Stimulated activated CD4-positive, alpha-beta T cell treated with anti-CD3 and anti-CD28 coated beads, Interleukin-4, amount 100 ng/mL, for 48 hours (primary cell): ENCODE measurements at places on chromosomes 3 and 15.
A peak's percentile ranks its signal among the peaks of the same experiment; 100 is the strongest.

DNA sequence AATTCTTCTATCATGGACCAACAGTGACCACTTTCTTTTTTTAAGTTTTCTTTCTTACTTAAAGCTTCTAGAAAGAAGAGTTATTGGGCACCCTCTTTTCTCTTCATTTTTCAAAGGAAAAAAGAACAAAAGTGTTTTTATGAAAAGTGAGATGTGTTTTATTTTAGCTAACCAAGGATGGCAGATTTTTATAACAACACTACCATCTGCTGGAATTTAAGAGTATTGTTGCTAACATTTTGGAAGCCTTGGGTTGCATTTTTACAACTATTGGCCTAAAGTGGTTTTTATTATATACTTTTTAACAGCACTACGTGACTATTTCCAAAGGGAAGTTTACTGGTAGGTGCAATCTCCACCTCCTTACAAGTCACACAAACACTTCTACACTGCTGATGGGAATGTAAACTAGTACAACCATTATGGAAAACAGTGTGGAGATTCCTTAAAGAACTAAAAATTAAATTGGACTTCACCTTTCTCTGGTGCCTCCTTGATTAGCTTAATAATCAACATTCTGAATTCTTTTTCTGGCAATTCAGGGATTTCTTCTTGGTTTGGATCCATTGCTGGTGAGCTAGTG lies 237.7 kb upstream of the AGTR1 start:
- DNase-seq, result no peak

DNA sequence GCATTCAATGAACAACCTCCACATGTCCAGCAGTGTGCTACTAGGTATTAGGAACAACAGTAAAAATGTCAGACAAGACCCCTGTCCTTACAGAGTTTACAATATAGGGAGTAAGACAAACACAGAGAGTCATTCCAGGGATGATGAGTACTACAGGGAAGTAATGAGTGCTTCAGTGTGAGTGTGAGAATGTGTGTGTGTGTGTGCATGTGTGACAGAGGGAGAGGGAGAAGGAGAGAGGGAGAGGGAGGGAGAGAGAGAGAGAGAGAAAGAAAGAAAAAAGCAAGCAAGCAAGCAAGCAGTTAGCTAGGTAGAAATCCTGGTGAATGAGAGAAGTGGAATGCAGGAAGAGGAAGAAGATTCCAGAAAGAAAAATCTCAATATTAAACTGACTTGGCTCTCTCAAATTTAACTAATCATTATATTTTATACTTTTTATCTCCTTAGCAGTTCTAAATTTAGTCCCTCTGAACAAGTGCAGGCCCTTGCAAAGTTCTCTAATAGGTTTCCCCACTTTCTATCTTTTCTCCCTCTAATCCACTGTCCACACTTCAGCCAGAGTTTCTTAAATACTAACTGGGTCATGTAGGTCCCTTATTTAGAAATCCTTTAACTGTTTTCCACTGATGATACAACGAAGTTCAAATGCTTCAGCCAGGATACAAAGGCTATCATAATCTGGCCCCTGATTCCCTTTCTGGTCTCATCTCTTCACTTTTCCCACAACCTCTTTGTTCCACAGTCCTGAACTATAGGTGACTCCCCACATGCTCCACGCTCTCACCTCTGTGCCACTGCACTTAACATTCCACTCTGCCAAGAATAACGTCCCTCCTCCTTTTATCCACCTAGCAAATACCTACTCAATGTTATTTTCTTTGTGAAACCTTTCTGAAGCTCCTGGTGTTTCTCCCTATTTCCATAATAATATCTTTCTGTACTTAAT lies 10.3 kb downstream of the DCBLD2 start:
- DNase-seq, result no peak

GRCh38 chr15:60362321-60363086 lies 35.3 kb downstream of the ANXA2 start:
- DNase-seq, result peak; percentile 44

DNA sequence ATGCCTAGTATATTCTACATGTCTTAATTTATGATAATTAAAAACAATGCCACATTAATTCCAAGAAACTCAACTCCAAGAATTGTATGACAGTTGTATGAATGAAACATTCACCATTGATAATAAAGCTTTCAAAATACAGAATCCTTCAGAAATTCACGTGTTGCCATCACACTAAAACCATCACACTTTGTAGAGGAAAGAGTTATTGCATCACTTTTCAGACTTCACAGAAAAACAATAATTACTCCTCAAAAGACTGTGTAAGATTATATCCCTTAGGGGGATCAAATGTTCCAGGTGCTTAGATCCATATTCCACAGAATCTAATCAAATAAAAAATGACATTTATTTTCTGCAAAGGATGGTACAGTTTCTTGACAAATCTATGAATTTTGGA lies 85.0 kb downstream of the OSBPL10 start:
- DNase-seq, result no peak

- no peak for DNase-seq
These were observed 56.9 kb downstream of the FLNB start for GRCh38 chr3:58064923-58065638.

DNA sequence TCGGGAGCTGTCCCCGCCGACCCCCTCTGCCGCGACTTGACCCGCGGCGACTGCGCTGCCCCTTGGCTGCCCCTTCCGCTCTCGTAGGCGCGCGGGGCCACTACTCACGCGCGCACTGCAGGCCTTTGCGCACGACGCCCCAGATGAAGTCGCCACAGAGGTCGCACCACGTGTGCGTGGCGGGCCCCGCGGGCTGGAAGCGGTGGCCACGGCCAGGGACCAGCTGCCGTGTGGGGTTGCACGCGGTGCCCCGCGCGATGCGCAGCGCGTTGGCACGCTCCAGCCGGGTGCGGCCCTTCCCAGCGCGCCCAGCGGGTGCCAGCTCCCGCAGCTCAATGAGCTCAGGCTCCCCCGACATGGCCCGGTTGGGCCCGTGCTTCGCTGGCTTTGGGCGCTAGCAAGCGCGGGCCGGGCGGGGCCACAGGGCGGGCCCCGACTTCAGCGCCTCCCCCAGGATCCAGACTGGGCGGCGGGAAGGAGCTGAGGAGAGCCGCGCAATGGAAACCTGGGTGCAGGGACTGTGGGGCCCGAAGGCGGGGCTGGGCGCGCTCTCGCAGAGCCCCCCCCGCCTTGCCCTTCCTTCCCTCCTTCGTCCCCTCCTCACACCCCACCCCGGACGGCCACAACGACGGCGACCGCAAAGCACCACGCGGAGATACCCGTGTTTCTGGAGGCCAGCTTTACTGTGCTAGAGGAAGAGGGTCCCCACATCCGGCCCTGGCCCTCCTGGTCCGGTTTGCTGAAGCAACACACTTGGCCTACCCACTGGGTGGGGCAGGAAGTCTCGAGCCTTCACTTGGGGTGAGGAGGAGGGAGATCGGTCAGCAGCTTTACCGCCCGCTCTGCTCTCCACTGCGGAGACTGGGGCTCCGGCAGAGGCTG lies at the start of gene RASSF1:
Gene RASSF1 (minus strand): TSS at position 389 of the 882 bp plus-strand sequence. CDS start 31 bp downstream, at position 358.
- peak; percentile 79 for DNase-seq

DNA sequence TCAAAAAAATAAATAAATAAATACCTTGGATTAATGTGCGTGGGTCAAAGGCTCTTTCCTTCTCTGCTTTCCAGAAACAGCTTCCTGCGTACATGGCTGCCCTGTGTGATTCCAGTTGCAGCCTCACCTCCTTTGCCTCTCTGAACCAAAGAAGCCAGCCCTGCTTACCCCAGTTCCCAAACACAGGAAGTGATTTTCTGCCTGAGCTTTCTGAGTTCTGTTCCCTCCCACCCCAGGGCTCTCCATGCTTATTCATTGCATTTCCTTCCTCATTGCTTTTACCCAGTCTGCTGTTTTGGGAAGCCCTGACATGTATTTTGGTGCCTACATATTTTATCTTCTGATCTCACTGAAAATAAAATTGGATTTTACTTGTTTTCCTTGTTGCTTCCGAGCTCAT lies 15.4 kb downstream of the ZSCAN2 start:
- no peak for DNase-seq

- DNase-seq, result no peak
These were observed 3.0 kb downstream of the ZNF770 start for GRCh38 chr15:34984889-34985630.

- DNase-seq, result no peak
These were observed 14.3 kb upstream of the SRP14 start for GRCh38 chr15:40053079-40053830.

GRCh38 chr15:62869116-62869515 lies 173.4 kb upstream of the TPM1 start:
- DNase-seq, result no peak

GRCh38 chr3:148697306-148698189 lies at the start of gene AGTR1:
AGTR1 (plus strand) TSS chr3:148697903; CDS start chr3:148741036, 43,133 bp downstream.
- no peak for DNase-seq

GRCh38 chr15:38878926-38879325 lies 314.3 kb upstream of the RASGRP1 start:
- DNase-seq, result no peak

DNA sequence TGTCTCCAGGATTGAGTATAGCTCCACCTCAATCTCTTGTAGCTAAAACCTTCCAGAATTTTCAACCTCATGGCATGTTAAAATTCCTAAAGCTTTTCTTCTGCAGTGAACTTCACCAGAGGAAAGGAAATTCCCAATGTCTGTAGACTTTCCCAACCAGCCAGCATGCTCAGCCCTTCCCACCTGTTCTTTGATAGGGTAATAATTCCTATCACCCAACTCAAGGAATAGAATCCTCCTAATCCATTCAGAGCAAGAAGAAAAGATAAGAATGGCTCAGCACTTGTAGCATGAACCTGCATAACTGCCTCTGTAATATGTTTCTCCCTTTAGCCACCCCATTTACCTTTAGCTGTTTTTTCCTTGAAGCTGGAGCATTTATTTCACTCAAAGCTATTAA lies 301.8 kb upstream of the GADL1 start:
- DNase-seq, result no peak

DNA sequence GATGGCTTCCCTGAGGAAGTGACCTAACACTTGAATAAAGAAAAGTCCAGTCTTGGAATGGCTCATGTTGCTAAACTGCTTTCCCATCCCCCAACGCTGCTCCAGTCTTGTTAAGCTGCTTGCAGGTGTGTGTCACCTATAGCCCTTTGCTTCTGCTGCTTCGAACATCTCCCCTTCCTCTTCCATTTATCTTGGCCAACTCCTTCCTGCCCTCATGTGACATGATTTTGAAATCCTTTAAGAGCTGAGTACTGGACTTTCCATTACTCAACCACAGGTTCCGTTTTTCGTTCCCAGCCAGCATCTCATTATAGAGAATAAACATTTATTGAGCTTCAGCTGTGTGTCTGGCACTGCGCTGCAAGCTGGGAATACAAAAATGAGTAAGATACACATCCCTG lies 1.7 kb downstream of the ATG7 start:
- DNase-seq, result no peak

DNA sequence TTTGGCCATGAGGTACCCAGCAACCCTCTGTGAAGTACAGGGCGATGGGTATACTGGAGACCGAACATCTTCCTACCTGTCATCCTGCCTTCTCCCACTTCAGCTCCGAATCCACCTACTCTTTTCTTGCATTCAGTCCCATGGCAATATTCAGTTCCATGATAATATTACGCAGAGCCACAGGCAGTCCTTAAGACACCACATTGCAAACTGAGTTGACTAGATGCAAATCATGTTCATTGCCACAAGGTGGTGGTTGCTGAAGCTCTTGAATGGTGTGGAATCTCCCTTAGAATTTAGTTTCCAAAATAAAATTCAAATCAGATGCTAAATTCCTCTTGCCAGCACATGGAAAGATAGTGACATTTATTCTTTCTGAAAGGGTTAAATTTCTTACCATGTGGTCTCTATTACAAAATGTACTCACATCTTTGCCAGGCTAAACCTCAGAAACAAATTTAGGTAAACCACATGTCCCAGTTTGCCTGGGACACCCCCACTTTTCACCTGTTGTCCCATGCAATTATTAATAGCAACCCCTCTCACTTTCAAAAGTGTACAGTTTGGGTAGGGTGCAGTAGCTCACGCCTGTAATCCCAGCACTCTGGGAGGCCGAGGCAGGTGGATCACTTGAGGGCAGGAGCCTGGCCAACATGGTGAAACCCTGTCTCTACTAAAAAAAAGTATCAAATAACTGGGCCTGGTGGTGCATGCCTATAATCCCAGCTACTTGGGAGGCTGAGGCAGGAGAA lies 1.7 kb upstream of the NME9 start:
- no peak for DNase-seq

- no peak for DNase-seq
These were observed 14.9 kb downstream of the SMAD3 start for GRCh38 chr15:67080118-67080899.

DNA sequence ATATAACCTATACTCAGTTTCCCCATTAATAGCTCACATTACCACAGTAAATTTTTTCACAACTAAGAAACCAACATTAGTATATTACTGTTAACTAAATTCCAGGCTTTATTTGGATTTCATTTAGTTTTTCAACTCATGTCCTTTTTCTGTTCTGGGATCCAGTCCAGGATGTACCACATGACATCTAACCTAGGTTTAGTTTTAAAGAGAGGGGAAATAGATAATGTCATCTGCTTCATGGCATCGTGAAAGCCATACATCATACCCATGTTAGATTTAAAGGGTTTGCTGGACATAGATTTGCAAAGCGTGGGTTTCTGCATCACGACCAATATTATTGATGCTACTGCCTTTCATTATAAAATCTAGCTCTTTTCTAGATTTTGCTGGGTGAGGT lies 33.2 kb upstream of the RPP14 start:
- no peak for DNase-seq

DNA sequence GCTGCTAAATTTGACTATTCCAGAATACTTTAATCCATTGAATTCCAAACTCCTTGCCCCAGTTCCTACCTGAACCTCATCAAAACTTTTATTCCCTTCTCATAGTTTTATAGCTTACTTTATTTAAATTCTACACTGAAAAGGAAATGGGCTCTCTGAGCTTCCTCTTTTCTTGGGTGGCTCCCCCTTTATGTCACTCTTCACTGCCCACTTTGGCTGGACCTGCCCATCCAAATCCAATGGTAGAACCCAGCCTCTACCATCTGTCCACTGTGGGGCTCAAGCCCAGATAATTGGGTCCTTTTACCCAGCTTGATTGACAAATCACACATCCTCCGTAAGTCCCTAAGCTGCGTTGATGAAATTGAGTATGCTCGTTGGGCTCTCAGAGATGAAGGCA lies 216.5 kb downstream of the BBX start:
- no peak for DNase-seq

- DNase-seq, result no peak
These were observed 66.5 kb upstream of the FNDC3B start for GRCh38 chr3:171972871-171973348.

- no peak for DNase-seq
These were observed 9.0 kb downstream of the ACKR4 start for GRCh38 chr3:132606085-132606484.

DNA sequence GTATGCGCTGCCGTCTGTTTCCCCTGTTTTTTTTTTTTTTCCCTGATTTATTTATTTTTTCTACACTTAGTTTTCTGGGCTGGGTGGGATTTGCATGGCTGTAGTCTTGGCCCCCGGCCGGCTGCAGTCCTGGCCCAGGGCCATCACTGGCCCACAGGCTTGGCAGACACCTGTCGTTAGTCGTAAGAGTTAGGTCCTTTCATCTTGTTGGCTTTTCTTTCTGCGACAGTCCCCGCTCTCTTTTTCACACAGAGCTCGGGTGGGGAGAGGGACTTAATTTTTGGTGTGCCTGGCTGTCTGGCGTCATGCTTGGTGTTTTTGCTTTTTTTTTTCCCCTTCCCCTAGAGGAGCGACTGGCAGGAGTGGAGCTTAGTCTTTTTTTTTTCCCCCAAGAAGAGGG lies 183.4 kb downstream of the KLF13 start:
- no peak for DNase-seq
